NCI-H1694 treated with DMSO at 0.1 percent for 48 hours (cell line): ENCODE measurements at places on chromosomes 6 and 20.
A peak's percentile ranks its signal among the peaks of the same experiment; 100 is the strongest.

- DNase-seq: peak; percentile 62
Observed at GRCh38 chr6:70110126-70111022, 192.5 kb downstream of the COL9A1 start.

- DNase-seq: no peak
Observed at GRCh38 chr6:112480553-112480952, 133.4 kb downstream of the RFPL4B start.

- DNase-seq: no peak
Observed at GRCh38 chr6:18585032-18585573, 198.0 kb downstream of the RNF144B start.

DNA sequence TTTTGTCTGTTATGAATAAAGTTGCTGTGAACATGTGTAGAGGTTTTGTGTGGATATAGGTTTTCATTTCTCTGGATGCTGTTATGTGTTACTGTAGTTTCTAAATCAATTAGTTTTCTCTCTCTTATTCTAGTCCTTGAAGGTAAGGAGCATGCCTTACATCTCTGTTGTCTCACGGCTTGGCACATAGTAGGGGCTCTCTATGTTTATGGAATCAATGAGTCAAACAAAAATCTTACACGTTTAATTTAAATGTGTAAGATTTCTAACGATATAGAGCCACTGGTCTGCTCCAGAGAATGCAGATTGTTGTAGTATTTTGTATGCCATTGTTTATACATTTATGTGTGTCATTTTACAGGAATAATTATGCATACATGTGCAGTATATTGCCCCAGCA is 15.3 kb upstream of the DHX35 start:
- DNase-seq: no peak

GRCh38 chr20:16803965-16804792 is 56.0 kb downstream of the OTOR start:
- peak; percentile 52 for DNase-seq

GRCh38 chr6:54717849-54718455 is 128.6 kb upstream of the FAM83B start:
- peak; percentile 70 for DNase-seq

GRCh38 chr6:100001915-100002388 is 7.9 kb upstream of the MCHR2 start:
- peak; percentile 50 for DNase-seq

- no peak for DNase-seq
Observed at GRCh38 chr6:110358553-110359160, 508 bp upstream of the METTL24 start.

DNA sequence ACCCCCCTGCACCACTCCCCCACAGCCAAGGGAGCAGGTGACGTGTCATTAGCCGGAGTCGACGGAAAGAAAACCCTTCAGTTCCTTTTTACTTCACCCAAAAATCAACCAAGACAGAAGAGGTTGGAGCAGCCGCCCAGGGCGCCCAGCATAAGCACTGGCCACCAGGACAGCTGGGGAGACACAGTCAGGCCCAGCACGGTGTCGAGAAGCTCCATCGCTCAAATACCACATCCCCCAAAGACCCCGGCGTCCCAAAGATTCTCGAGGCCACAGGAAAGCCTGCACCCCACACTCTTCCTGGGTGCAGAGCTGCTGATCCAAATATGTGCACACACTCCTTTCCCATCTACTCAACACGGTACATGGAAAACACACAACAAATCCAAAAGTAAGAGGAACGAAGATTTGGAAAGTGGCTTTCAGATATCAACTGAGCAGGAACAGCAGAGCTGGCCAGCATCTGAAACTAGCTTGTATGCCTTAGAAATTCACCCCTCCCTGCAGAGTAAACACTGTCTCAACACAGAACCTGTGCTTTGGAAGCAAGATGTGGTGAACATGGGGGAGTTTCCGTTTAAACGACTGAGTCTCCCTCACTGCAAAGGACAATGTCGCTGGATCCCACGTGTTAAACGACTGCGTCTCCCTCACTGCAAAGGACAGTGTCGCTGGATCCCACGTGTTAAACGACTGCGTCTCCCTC is 54.6 kb downstream of the DLL1 start:
- no peak for DNase-seq

- DNase-seq: no peak
Observed at GRCh38 chr6:108260126-108260808, 573 bp downstream of the SNX3 start.

- DNase-seq: no peak
Observed at GRCh38 chr6:110282412-110282811, 75.7 kb downstream of the METTL24 start.

DNA sequence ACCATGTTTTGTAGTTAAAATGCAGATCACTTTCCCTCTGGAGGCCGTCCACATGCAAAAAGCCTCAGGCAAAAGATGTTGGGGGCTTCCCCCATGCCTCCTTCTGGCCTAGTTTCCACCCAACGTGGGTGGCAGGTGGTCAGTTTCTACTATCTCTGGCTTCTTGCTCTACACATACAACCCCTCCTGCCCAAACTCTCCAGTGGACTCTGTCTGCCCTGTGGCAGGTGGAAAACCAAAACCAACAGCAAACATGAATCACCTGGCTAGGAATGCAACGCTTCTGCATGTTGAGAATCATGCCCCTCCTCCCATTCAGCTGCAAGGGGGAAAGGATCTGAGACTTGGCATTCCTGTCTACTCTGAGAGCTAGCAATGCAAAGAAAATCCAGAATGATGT is 94.8 kb downstream of the MBOAT1 start:
- DNase-seq: no peak

DNA sequence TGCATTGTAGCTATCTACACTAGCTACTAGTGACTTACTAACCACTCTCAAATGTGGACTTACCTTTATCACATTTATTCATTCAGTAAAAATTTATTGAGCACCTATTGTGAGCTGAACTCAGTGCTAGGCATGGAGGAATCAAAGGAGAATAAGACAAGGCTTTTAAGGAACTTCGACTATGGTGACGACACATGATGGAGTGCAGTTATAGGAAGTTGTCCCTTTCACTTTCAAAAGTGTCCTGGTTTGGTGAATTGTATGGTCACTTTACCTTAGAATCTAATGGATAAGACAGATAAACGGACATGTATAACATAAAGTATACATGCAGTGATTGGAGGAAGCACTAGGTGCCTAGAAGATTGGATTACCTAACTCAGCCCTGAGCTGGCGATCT is 4.3 kb downstream of the AKAP7 start:
- DNase-seq: no peak

GRCh38 chr6:110360676-110361075 is 2.5 kb upstream of the METTL24 start:
- no peak for DNase-seq

DNA sequence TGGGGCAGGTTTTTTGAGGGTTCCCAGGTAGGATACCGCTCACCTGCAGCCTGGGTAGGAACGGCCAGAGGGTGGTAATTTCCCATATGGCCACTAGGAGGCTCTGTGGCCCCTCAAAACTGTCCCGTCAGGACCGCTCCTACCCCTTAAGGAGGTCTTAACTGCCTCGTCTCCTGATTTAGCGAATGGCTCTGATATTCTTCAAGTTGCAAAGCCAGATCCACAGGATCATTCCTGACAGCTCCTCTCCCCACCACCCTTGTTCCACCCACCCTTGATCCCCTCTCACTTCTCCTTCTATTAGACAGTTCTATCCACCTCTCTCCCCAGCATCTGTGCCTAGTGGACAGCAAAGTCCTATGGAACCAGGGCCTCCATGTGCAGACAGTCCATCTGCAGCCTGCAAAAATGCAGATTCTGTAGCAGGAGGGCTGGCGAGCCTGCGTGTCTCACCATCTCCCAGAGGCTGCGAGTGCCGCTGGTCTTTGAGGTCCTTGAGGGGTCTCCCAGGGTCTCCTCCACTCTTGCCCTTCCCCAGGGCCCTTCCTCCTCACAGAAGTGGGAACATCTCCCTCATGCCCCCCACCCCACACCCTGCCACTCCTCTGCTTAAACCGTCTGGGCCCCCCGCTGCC is 34.3 kb upstream of the ZBP1 start:
- peak; percentile 37 for DNase-seq
